ENCODE measurements at places on chromosomes 4 and X.

- no peak for DNase-seq
These were observed 10.5 kb downstream of the LGI2 start for GRCh38 chr4:25020236-25020635.

DNA sequence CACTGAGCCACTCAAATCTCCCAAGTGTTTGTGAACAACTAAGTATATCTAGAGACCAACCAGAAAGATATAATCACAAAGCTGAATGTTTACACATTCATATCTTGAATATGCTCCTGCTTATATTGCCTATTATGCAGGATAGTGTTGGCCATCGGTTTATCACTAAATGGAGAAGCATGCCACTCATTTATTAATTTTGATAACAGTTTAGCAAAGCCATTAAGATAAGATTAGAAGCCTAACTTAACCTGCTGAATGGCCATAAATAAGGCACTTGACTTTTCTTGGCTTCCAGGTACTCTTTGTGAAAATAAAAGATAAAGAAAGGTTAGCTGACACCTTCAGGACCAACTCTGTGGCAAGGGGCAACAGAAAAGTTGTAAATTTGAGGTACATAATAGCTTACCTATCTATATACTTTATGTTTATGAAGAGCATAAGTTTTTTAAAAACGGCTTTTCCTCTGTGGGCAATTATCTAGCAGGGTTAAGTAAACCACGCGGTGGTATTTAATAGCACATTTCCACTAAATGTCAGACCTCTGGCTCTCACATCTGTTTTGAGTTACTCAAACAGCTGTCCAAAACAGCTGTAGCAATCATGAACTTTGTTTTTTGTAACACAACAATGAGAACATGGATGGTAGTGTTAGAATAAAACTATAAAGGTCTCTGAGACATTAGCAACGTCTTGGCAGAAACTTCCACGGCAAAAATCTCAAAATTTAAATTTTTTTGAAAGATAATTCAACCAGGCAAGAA, 58.8 kb upstream of the FTHL17 start:
- DNase-seq: no peak

GRCh38 chr4:127523369-127523768, 109.4 kb upstream of the INTU start:
- DNase-seq: no peak

- no peak for DNase-seq
These were observed 176.4 kb downstream of the SNCA start for GRCh38 chr4:89660444-89661172.

GRCh38 chrX:86604607-86605006, 456.4 kb downstream of the DACH2 start:
- DNase-seq: no peak

- DNase-seq: no peak
These were observed 144.3 kb downstream of the RTL3 start for GRCh38 chrX:78514852-78515251.

DNA sequence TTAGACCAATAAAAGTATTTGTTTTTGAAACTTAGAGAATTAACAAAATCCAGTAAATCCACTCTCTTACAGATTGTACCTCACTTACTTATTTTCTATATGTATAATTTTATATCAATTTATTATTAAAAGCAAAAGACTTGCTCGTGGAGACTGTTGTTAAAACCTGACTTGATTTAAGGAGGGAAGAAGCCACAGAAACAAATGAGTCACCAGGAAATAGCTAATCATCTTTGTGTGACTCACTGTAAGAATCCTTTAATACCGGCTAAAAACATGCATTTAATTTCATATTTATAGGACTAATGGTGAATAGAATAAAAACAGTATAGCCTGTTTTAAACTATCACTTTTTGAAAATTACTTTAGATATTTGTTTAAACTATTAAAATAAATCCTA, 29.9 kb upstream of the UBE2NL start:
- DNase-seq: no peak

- no peak for DNase-seq
These were observed 5.7 kb downstream of the TRPC5OS start for GRCh38 chrX:111881715-111882114.

DNA sequence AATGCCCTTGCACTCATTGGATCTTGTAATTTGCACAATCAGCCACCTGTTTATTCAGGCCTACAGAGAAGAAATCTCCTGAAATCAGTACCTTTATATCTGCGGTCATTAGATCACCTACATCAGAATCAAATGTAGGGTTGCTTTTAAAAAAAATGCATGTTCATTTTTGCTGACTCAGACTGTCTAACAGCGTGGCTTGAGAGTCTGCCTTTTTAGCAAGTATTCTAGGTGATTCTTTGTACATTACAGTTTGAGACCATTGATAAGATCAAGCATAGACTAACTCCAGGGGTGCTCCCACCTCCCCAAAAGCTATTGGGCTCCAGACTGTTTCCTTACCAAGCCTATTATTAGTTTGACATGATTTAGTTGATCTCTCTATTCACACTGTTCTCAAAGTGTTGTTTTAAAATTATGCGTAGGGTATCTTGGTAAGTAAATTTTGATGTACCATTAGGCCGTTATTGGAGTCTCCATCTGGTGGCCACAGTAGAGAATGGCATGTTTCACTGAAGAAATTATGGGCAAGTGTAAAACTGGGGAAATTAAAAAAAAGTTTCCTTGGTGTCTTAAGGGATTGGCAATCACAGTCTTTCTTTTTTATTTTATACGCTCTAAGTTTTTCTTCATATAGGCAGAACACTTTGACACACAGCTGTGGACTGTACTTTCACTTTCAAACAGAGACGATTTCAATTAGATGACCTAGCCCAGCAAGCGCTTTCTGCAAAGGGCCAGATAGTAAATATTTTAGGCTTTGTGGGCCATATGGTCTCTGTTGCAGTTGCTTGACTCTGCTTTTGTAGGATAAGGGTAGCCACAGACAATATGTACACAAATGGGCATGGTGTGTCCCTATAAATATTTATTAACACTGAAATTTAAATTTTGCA, 33.7 kb upstream of the MSL3 start:
- DNase-seq: no peak

- DNase-seq: no peak
These were observed 25.7 kb downstream of the MAPK10 start for GRCh38 chr4:86334020-86334750.

DNA sequence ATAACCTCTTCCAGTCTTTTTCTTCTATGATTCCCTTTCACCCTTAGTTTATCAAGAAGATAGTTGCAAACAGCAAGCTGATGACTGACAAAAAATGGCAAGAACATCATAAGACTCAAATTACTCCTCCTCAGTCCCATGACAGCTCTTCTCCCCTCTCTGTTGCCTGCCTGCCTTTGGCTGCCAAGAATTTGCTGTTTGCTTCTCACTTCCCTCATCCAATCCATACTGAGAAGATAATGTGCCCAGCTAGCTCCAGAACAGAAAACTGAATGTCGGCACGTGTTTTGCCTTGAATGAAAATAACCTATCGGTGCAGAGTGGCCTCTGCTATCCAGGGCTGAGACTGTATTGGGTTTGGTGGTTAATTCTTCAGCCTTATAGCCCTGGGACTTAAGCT, 192.1 kb downstream of the PPARGC1A start:
- DNase-seq: no peak

DNA sequence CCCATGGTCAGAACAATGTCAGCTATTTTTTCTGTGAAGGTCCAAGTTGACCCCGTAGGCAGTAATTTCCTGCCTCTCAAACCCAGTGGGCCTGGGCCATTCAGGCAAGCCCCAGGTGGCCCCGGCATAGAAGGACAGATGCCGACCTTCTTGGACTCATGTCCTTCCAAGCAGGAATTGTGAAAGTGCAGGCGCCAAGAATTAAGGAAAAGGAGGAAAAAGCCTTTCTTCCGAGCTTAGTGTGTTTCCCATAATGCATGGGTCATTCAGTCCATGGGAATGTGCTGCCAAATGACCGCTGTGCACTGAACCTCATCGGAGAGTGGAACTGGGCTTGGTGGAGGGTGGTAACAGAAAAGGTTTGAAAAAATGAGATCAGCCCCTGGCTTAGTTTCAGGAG, 196.5 kb upstream of the HS3ST1 start:
- DNase-seq: no peak

GRCh38 chr4:163764569-163764968, 270.1 kb downstream of the TMA16 start:
- DNase-seq: no peak

- no peak for DNase-seq
These were observed 29.6 kb downstream of the NKX3-2 start for GRCh38 chr4:13514722-13515121.

- DNase-seq: no peak
These were observed 29.6 kb downstream of the TEX11 start for GRCh38 chrX:70878902-70879301.

- no peak for DNase-seq
These were observed 24.2 kb upstream of the EXOC1L start for GRCh38 chr4:55795341-55795740.

DNA sequence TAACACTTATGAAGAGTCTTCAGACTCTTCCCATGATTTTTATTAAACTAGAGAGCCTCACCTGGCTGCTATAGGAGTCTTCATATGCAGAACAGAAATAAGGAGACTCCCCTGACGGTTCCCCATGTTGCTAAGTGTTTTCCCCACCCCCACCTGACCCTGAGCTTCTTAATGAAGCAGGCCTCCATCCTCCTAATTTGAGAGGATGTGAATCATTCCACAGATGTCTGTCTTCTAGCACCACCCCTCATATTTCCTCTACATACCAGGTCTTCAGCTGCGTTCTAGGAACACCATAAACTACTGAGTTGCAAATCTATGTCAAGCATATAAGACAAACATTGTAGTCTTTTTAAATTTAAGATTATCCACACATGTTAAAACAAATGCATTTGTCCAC, 36.9 kb downstream of the RP2 start:
- no peak for DNase-seq

DNA sequence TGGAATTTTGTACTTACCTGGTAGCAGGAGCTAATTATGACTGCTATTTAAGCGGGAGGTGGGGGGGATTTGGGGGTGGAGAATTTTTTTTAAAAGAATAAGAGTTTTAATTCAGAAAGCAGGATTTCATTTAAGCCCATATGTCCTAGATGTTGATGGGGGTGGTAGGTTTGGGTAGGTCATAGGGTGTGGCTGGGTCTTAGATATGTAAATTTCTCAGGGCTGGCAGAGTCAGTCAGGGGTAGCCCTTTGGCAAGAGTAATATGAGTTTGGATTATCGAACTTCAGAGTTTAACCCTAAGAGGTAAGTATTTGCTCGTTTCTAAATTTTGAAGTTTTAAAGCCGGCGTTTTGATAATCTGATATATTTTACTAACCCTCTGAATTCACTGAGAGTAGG, 35.2 kb upstream of the COX18 start:
- no peak for DNase-seq

All from activated CD8-positive, alpha-beta memory T cell treated with anti-CD3 and anti-CD28 coated beads for 4 hours (primary cell).